ENCODE measurements at places on chromosomes 6 and 20.
A peak's percentile ranks its signal among the peaks of the same experiment; 100 is the strongest.

GRCh38 chr6:168333039-168333438 lies 13.5 kb upstream of the DACT2 start:
- DNase-seq: no peak

GRCh38 chr6:3739311-3739897 lies 12.1 kb downstream of the PXDC1 start:
- no peak for DNase-seq

GRCh38 chr6:33755070-33755869 lies 8.6 kb upstream of the IP6K3 start:
- no peak for DNase-seq

- DNase-seq: no peak
Observed at GRCh38 chr20:13259921-13260320, 38.8 kb downstream of the ISM1 start.

GRCh38 chr6:21899708-21900107 lies 306.2 kb downstream of the SOX4 start:
- no peak for DNase-seq

- DNase-seq: no peak
Observed at GRCh38 chr6:1136827-1137226, 175.1 kb upstream of the FOXQ1 start.

GRCh38 chr6:133166766-133167165 lies 74.4 kb upstream of the EYA4 start:
- no peak for DNase-seq

GRCh38 chr20:43846516-43846905 lies 68.1 kb upstream of the TOX2 start:
- no peak for DNase-seq

DNA sequence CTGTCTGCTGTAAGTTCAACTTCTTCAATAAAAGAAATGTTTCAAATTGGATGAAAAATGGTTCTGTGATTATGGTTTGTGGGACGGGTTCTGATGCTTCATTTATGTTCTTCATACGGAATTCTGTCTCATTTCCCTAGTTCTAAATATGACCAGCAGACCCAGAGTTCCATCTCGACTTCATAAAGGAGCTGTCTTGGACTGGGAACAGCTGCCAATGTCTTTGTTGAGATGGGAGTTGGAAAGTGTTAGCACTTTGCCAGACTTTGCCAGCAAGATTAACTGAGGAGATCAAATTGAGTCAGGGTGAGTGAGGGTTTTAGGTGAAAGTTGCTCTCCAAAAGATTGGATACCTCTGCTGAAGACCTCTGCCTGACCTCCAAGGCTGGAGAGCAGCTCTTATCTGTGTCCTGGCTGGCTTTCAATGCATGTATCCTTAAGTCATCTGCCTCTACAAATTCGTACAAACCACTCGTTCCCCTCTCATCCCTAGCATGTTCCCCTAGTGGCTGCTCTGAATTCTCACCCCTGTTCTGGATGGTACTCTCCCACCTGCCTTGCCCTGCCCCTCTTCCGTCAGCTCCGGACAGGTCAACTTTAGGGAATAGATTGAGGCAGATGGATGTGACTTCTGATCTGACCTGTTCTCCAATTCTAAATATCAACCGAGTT lies at the start of gene EFCAB8:
Gene EFCAB8, plus strand, starts transcription at position 223 of the 672 bp plus-strand sequence. CDS start 4,870 bp downstream, outside the sequence.
- DNase-seq: no peak

GRCh38 chr6:116373300-116373699 lies 2.6 kb downstream of the DSE start:
- no peak for DNase-seq

DNA sequence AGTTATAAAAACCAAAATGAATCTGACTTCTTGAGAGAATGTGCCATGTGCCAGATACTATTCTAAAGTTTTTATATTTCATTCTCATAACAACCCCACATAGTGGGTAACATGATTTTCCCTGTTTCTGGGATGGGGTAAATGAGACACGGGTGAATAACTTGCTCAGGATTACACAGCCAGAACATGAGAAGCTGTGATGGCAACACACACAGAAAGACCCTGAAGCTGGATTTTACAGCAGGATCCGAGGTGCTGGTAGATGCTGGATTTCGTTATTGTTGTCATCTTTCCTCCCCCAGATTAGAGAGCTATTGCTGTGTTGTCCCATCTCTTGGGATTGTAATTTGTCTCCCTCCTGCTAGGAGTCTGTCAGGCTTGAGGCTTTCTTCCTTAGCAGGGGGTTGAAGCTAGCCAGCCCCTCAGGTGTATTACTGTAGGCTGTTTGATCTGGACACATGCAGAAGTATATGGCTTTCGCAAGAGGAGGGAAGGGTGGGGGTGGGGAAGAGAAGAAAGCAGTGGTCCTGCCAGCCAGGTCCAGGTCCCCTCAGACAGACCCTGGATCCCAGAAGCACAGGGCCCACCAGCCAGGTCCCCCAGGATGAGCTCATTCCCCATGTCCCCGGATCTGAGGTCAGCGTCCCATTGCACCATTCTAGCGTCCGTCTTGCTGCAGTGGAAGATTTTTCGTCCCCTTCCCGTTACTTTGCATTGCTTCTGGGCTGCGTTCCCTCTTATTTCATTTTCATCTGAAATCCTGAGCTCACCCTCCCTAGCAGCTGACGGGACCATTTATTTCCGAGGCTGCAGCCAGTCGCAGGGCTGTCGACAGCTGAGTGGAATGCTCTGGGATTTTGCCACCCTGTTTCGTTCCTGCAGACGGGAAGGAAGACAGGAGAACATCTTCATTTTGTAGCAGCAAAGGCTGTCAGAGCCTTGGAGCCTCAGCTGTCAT lies 7.3 kb upstream of the KCNG1 start:
- no peak for DNase-seq

- no peak for DNase-seq
Observed at GRCh38 chr6:99501762-99502161, 13.5 kb downstream of the USP45 start.

DNA sequence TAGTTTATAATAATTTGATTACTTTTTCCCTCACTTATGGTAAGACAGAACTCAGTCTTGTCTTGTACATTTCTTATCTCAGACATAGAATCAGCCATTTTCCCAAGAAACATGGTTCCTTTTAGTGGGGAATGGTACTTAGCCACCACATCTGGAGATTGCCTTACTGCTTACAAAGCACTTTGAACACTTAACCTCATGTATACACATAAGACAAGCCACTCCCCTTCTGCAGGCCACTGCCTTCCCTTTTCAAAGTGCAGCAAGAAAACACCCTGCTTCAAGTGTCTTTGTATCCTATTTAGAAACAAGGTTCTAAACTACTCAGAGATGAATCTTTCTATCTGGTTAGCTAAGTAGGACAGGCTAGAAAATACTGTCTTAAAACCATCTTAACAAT lies 159.2 kb downstream of the UBE3D start:
- DNase-seq: no peak

GRCh38 chr6:151690303-151690702 lies 117.2 kb upstream of the ESR1 start:
- no peak for DNase-seq

- DNase-seq: peak; percentile 78
Observed at GRCh38 chr6:157323255-157323965, at the start of gene TMEM242. Gene TMEM242 (minus strand): TSS chr6:157323519. CDS start chr6:157323499, 20 bp downstream.

DNA sequence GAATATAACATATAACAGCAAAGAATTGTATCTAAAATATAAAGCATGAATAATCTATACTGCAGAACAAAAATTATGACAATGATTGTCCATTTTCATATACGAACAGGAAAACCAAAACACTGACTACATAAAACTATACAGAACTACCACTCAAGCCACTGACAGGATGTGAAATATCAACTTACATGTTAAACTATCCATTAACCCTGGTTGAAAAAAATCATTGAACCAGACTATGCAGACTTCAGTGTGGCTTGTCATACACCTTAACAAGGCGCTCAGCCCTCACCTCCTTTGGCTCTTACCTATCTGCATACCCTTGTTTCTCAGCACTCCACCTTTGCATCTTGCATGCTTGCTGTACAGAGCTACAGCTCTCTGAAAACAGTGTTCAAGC lies 34.9 kb downstream of the ASCC3 start:
- no peak for DNase-seq

DNA sequence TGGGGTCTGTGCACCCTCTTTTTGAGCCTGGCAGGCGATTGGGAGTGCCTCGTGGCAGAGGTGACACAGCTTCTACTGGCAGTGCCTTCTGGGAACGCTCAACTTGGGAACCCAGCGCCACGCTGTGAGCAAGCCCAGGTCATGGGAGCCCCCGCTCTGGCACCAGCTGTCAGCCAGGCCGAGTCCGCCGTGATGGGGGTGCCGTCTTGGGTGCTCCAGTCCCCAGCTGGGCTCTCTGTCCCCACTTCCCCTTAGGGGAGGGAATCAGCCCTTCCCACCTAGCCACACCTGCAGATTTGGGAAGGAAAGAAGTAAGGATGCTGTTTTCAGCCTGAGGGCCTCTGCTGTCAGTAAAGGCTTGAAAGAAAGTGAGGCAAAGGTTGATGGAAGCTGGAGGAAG lies 31.0 kb upstream of the NTSR1 start:
- no peak for DNase-seq

DNA sequence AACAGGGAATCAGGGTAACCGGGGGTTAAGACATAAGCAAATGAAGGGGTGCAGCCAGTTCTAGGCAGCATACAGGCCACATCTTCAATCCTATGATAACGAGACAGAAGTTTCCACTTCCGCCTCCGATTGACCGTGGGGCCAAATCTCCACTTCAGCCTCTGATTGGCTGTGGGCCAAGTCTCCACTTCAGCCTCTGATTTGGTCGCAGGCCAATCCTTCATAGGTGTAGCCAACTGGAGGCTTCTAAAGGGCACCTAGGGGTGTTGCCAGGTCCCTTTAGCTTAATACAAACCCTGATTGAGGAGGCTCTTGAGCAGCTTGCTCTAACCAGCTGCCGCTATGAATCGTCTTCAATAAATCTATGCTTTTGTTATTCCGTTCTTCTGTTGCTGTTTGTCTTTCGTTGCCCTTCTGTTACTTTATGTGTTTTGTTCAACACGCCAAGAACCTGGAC lies 2.1 kb upstream of the ERGIC3 start:
- no peak for DNase-seq

- no peak for DNase-seq
Observed at GRCh38 chr6:96923871-96924493, 546 bp upstream of the KLHL32 start.

DNA sequence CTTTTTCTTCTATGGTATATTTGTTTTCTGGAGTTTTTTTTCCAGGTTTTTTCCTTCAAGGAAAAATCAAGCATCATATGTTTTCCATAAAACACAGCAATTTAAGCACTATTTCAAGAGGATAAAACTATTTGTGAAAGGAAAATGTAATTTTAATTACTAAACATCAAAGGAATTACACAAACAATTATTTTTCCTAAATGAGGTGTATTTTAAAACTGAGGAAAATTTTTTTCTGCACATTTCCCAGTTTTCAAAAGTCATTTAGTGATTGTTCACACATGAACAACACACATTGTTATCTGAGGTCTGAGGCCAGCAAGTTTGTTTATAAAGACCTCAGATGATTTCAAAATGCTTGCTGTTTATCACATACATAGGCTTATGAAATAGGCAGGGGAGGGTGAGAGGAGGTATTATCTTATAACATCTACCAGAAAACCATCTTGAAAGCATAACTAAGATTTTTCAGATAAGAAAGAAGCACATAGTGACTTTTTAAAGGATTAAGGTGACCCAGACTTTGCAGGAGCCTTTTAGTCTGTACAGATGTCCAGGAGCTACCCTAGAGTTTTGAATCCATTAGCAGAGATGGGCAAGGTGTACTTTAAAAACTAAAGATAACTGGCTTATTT lies 381.6 kb downstream of the GJA1 start:
- DNase-seq: no peak

GRCh38 chr6:137693711-137694110 lies 173.3 kb upstream of the TNFAIP3 start:
- DNase-seq: no peak

- no peak for DNase-seq
Observed at GRCh38 chr6:79403563-79403962, 133.7 kb downstream of the LCA5 start.

GRCh38 chr20:46938434-46938833 lies 43.8 kb downstream of the EYA2 start:
- no peak for DNase-seq

- DNase-seq: no peak
Observed at GRCh38 chr6:45608252-45608913, 230.6 kb upstream of the SUPT3H start.

DNA sequence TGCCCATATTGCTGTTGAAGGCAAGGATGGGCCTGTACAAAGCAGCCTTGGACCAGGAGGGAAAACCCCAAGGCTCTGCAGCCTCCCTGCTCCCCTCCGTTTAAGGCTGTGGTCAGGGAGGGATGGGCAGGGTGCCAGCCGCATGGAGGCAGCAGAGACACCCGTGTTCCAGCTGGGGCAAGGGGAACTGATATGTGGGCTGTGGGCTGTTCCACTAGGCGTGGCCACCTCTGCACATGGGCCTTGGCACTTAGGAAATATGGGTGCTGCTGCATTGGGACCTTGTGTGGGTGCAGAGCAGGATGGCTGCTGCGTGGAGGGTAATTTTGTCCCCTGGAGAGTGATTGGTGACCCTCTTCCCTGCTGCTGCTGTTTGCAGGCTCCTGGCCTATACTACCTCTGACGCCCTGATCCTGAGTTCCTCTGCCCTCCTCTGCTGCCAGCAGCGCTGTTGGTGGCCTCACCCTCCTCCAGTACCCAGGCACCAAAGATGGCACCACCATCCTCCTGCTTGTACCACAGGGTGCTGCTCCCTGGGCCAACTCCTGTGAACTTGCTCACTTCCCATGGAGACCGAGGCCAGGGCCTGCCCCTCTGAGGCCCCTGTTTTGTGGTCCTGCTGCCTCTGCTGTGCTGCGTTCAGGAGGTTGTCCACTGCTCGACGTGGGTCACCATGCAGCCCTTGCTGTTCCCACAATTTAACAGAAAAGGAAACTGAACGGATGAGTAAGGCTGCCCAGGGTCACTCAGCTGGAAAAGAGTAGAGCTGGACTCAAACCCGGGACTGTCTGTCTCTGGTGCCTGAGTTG lies 35.3 kb downstream of the PANK2 start:
- DNase-seq: no peak

DNA sequence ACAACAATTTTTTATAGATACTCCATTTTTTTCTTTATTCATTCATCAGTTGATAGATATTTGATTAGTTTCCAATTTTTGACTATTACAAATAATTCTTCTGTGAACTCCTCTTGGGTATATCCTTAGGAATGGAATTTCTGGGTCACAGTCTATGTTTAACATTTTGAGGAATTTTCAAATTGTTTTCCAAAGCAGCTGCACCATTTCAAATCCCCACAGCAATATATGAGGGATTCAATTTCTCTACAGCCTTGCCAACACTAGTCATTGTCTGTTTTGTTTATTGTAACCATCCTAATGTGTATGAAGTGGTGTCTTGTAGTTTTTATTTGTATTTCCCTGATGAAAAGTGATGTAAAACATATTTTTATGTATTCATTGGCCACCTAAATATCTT lies 320.3 kb upstream of the DEFB112 start:
- DNase-seq: no peak

- DNase-seq: no peak
Observed at GRCh38 chr6:135084001-135084915, 29.6 kb upstream of the HBS1L start.

DNA sequence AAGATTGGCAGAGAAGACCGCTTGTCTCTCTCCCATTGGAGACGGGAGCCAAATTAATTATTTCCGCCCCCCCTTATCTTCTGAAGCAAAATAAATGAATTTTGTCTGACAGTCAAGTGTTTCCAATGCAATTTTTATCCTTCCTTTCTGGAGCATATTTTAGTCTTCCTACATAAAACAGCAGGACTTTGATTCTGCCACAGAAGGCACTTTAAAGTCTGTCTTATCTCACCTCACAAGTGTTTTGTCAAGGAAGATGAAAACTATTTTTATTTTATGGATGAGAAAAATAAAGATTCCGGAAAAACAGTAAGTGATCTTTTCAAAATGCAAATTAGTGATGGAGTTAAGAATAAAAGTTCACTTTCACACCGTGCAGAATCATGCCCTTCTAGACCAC lies 140.4 kb downstream of the OPRM1 start:
- DNase-seq: no peak

GRCh38 chr6:25017932-25018567 lies 82.3 kb upstream of the RIPOR2 start:
- peak; percentile 61 for DNase-seq
